ENCODE measurements at places on chromosomes 1 and 21.

GRCh38 chr21:36725793-36726386 lies 27.0 kb downstream of the SIM2 start:
- DNase-seq: no peak

GRCh38 chr1:216923601-216924000 lies 200.4 kb upstream of the ESRRG start:
- DNase-seq: no peak

DNA sequence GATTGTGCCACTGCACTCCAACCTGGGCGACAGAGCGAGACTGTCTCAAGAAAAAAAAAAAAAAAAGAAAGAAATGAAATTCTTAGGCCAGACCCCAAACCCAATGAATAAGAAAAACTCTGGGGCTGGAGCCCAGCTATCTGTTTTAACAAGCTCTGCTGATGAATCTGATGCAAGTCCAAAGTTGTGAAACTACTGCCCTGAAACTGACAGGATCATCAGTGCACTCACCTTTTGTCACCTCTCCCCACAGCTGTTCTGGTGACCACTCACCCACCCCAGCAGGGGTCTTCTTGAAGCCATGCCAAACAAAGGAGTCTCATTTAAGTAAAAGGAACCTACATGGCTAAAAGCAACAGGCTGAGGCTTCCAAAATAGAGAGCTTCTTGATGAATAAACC lies 8.4 kb downstream of the PABPC4 start:
- DNase-seq: no peak

DNA sequence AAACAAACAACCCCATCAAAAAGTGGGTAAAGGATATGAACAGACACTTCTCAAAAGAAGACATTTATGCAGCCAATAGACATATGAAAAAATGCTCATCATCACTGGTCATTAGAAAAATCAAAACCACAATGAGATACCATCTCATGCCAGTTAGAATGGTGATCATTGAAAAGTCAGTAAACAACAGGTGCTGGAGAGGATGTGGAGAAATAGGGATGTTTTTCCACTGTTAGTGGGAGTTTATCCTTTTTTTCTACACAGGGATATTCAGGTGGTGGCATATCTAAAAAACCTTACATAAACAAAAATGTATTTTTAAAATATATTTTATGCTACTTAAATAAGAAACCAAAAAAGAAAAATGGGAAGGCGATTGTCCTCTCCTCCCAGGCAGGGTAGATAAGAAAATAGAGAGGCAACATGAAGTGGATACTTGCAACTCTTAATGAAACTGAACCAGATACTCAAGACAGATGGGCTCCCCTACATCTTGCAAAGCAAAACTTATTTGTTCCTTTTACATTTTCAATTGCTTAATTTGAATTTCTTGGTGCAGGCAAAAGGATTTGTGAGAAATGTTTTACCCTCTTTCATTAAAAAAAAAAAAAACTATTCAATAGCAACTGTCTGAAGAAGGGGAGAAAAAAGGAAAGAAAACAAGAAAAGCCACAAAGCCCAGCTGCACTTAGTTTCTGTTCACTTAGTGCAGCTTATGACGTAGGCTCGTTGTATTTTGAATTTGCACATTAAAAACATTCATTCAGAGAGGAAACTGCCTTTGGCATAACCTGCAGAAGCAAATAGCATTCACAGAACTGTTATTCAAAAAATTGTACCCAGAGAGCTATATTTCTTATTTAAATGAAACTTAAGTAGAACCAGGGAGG lies 36.9 kb upstream of the RGS1 start:
- no peak for DNase-seq

- no peak for DNase-seq
These were observed 165.3 kb downstream of the LRRC7 start for GRCh38 chr1:69733061-69733460.

DNA sequence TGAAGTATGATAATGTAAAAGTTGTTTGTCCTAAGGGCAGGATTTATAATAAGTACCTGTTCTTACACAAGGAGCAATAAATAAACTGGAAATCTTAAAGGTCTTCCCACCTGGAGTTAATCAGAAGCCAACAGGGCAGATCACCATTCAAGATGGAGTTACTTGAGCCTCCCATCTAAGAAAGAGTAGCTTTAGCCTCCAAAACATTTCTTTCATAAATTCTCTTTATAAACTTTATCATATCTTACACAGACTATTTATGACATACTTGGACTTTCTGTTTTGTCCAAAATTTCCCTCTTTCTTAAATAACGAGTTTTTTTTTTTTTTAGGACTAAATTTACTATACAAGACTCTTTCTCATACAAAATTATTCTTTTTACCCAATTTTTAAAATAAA lies 18.5 kb downstream of the OR2T1 start:
- DNase-seq: no peak
